Activated CD4-positive, alpha-beta T cell treated with anti-CD3 and anti-CD28 coated beads, Interleukin-2, amount 10 ng/mL, durations not matched to agents 7 days and 5 days (primary cell): ENCODE measurements at places on chromosomes 2 and 18. TPM values are rescaled to one million over a fixed set of nuclear protein-coding genes. Genes with fewer than 3 reads are reported as not detected.

Gene TGFBRAP1
- 20.5 TPM for total RNA-seq

Gene AMER3
- total RNA-seq: not detected

Gene IL36G
- not detected for total RNA-seq

Gene DQX1
- total RNA-seq: 0.52 TPM

Gene SCYGR8
- total RNA-seq: not detected
